ENCODE measurements at places on chromosomes 1 and 21.

- no peak for DNase-seq
These were observed 16.8 kb downstream of the E2F2 start for GRCh38 chr1:23514111-23514679.

GRCh38 chr1:230916587-230917283 is 48.4 kb upstream of the C1orf198 start:
- no peak for DNase-seq

- no peak for DNase-seq
These were observed 376.3 kb downstream of the AMY1C start for GRCh38 chr1:104125970-104126369.

DNA sequence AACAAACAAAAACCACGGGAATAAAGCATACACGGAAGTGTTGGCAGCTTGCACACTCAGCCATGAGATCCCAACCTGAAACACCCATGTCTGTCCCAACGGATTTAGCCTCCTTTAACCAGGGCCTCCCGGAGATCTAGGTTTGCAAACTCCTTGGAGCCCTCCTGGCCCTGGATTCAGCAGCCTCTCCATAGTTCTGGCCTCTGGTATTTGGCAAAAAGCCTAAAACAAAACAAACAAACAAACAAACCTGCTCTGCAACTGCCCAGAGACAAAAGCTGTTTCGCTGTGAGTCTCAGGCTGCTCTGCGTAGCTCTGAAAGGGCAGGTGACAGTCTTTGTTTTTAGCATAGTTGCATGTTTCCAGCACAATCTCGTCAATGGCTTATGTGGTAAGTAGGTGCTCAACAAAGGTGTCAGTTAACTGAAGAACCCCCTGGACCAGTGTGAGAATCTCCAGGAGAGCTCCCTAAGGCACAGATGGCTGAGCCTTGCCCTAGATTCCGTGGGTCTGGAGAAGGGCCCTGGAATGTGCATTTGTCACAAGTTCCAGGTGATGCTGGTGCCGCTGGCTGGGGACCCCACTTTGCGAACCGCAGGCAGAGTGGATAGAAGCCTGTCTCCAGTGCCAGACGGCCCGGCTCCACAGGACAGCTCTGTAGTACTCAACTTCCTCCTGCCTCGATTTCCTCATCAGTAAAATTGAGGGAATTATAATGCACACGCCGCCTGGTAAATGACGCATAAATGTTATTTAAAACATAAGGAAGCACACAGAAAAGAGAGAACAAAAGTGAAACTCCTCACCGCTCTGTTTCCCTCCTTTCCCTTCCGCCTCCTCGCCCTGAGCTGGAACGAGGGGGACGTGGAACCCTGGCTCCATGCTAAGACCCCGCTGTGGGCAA is 86.2 kb downstream of the RIPK4 start:
- no peak for DNase-seq

DNA sequence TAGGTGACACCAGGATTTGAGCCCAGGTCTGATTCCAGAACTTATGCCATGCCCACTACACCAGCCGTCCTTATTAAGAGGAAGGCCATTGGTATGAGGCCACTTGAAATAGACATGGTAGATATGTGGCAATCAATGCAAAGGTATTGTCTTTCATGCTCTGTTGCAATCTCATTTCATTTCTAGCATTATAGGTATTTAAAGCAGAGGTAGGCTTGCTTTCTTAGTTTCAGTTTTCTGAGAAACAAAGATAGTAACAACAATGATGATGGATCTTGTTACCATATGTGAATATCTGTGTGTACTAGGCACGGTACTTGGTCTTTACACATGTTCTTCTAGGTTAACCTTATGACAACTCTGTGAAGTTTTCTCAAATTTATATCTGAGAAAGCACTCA is 113.1 kb downstream of the FGGY start:
- no peak for DNase-seq

GRCh38 chr21:46354518-46354917 is 30.6 kb downstream of the PCNT start:
- DNase-seq = no peak

DNA sequence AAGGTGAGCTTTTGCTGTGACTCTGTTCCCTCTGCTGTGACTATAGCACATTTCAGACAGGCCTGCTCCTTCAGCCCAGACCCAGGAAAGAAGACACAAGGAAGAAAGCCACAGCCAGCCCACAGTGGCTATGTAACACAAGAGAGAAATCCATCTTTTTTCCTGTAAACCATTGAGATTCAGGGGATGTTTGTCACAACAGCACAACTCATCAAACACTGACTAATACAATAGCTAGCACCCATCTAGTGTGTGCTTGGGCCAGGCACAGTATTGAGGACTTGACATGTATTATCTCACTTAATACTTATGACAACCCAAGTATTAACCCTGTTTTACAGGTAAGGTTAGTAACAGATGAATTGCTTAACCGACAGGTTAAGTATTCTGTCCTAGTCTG is 29.8 kb downstream of the TAS1R2 start:
- no peak for DNase-seq

DNA sequence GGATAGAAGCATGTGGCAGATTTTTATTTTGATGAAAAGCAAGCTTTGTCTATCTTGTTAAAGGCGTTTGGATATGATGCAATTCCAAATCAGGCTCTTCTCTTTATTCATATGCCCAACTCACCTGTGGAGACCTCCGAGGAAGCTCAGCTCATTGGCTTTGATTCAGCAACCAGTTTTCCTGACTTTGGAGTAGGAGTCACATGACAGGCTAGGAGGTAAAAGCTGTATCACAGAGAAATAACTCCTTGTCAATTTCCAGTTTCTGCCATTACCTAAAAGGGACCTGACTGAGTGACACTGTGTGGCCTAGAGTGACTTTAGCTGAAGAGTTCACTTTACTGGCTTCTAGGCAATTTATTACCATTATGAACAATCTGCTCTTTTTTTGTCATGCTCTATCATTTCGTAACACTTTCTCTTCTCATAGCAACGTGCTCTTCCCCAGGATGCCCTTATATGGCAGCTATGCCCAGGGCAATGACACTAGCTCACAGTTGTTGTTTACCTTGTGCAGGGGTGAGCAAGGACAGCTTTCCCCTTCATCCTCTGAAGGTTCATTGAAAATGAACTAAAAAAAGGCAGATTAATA is 107.2 kb downstream of the KCNK1 start:
- no peak for DNase-seq

DNA sequence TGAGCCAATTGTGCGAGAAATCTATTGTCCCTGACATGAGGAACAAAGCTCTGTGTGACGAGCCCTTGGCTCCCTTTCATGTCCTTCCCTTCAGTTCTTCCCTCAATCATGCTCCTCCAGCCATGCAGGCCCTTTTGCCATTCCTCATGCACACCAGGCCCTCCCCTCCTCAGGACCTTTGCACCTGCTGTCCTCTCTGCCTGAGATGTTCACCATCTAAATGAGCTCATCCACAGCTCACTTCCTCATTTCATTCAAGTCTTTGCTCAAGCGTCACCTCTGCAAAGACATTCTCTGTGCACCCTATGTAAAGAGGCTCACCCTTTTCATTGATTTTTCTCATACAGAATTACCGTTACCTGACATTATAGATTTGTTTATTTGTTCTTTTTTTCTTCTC is 43.7 kb downstream of the C8B start:
- DNase-seq = no peak

- DNase-seq = no peak
These were observed at the start of gene TDRD5 for GRCh38 chr1:179591592-179592580. TSS of gene TDRD5 (plus strand) at chr1:179591832. CDS start at chr1:179592616, 784 bp downstream.

DNA sequence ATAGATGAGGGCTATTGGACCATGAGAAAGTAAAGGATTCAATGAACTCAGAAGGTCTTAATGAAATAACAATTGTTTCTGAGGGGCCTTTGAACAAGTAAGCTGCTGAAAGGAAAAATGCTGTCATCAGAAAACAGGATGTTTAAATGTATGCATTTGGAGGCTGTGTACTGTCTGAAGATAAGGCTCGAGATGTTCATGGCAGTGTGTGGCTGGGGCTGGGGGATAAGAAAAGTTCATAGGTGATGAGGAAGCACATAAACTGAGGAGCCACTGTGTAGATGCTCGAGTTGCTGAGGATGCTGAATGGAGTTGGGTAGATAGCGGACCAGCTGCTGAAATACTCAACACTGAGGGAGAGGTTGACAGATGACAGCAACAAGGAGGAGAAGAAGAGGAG is 17.8 kb downstream of the THEM4 start:
- DNase-seq = no peak

- no peak for DNase-seq
These were observed 6.1 kb downstream of the ZNF692 start for GRCh38 chr1:248852481-248853405.

- DNase-seq = no peak
These were observed 60.0 kb downstream of the LRIG2 start for GRCh38 chr1:113133038-113133437.

DNA sequence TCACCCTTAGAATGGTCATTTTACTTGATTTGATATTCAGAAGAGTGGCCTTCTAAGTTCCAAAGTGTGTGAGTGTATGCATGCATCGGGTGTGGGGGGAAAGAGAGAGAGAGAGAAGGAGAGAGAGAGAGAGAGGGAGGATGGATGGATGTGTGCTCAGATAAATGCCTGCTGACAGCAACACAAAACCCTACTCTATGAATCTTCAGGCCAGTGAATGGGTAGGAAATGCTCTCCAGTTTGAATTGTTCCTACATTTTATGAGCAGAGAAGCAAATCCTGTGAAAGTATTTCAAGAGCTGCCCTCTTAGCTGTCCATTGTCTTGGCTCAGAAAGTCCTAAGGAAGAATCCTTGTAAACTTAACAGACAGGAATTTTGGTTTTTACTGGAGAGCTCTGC is 7.4 kb downstream of the JAM2 start:
- no peak for DNase-seq

DNA sequence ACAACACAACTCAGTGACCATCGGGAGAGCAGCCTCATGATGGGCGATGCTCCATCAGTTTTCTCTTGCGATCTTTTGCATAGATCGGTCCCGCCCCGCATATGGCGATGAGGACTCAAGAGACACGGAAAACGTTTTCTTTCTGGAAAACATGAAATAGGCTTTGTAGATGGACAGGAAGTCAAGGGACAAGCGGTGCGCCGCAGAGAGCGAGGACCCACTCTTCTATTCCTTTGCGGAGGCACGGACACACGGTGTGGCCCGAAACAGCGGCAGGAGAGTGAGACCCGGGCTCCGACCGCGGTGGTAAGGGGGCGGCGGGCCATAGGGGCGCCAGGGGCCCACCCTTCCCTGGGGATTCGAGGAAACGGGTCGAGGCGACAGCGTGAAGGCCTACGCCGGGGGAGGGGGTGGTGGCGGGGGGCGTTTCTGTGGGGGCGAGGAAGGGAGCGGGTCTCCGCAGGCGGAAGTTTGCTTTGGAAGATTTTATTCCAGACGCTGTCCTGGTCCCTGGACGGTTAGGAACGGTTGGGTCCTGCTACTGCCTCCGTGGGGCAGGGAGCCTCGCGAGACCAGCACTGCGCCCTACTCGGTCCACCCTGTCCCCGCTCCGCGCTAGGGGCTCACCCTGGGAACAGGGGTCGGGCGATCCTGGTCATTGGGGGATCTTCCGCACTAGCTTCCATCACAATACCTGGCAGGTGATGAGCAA is 796 bp upstream of the TDRKH start:
- DNase-seq = no peak

All from activated CD8-positive, alpha-beta memory T cell treated with anti-CD3 and anti-CD28 coated beads for 4 hours (primary cell).